Hypothalamus (tissue), 51 donors: ENCODE measurements at places on chromosomes 7 and 10.

DNA sequence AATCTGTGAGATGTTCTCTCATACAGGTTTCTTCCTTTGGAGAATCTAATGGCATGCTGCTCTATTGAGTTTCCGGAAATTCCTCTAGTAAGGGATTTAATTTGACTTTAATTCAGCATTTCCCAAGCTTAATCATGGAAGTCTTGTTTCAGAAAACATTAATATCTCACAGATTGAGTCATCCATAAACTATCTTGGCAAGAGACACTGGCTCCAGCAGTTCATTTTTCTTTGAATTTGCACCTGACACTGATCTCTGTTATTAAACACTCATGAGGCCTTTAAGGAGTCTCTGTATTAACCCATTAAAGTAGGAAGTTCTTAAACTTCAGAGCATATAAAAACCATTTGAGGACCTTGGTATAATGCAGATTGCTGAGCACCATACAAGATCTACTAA is 3.6 kb upstream of the ITGB8 start:
- no peak for DNase-seq

DNA sequence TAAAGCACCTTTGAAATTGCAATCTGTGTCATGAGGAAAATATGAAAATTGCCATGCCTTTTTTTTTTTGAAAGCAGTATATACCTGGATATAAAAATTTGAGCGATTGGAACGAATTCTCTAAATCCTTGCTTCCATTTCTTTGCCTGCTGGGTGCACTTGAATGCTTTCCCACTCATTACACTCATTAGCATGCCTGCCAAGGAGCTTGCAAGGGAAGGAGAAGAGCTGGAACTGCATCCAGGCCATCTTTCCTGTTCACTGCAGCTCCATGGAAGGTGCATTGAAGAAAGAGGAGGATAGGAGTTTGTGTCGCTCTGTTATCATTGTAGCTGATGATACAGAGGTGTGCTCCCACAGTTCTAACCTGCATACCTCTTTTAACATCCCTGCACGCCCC is 102.4 kb upstream of the GJD4 start:
- no peak for DNase-seq

GRCh38 chr7:128826916-128827247 is 3.3 kb upstream of the FLNC start:
- DNase-seq = no peak

DNA sequence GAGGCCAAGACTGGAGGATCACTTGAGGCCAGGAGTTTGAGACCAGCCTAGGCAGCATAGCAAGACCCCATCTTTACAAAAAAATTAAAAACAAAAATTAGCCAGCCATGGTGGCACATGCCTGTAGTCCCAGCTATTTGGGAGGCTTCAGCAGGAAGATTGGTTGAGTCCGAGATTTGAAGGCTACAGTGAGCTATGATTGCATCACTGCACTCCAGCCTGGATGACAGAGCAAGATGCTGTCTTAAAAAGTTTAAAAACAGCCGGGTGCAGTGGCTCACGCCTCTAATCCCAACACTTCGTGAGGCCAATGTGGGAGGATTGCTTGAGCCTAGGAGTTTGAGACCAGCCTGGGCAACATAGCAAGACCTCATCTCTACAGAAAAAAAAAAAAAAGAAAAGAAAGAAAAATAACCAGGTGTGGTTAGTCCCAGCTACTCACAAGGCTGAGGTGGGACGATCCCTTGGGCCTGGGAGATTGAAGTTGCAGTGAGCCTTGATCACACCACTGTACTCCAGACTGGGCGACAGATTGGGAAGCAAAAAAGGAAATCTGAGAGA is 44.7 kb downstream of the ZAN start:
- no peak for DNase-seq

GRCh38 chr10:133235932-133236331 is 1.7 kb upstream of the VENTX start:
- no peak for DNase-seq

- DNase-seq = no peak
Observed at GRCh38 chr7:146960773-146961391, 844.3 kb downstream of the CNTNAP2 start.

DNA sequence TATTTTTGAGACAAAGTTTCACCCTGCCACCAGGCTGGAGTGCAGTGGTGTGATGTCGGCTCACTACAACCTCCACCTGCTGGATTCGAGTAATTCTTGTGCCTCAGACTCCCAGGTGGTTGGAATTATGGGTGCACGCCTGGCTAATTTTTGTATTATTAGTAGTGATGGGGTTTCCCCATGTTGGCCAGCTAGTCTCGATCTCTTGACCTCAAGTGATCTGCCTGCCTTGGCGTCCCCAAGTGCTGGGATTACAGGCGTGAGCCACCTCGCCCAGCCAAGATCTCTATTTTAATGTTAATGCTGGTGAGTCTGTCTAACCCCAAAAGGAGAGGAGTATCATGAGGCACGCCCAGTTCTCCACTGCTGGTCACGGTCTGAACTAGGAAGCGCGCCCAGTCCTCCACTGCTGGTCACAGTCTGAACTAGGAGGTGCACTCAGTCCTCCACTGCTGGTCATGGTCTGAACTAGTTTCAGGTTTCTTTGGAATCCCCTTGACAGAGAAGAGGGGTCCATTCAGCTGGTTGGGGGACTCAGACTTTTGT is 5.6 kb upstream of the LRRC27 start:
- DNase-seq = no peak

DNA sequence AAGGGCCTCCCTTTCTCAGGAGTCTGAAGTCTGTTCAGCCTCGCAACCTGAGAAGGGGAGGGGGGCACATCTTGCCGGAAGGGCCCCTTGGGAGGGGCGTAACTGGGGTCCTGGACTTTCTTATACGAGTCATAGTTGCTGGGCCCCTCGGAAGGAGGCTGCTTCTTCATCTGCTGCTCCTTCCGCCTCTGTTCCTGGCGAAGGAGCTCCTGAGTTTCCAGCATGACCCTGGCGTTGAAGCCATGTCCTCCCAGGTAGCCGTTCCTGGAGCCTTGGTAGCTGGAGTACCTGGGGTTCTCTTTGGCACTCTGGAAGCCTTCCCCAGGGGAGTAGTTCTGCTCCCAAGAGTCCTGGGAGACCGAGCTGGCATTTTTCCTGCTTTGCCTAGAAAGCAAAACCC is 703.9 kb downstream of the PARD3 start:
- no peak for DNase-seq

DNA sequence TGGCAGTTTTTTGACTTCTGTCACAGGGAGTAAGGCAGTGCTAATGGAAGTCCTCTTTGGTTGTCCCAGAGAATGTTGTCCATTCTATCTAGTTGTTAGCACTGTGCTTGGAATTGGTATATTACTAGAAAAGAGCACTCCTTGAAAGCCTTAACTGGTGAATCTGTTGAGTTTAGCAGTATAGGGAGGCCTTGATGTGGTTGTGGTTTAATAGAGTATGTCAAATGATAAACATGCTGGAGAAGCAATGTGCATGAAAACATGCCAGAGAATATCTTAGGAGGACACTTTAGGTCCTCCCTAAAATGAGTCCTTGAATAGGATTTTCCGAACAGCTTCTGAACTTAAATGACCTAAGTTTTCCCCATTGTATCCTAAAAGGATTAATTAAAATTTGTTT is 98.6 kb downstream of the BTRC start:
- no peak for DNase-seq

DNA sequence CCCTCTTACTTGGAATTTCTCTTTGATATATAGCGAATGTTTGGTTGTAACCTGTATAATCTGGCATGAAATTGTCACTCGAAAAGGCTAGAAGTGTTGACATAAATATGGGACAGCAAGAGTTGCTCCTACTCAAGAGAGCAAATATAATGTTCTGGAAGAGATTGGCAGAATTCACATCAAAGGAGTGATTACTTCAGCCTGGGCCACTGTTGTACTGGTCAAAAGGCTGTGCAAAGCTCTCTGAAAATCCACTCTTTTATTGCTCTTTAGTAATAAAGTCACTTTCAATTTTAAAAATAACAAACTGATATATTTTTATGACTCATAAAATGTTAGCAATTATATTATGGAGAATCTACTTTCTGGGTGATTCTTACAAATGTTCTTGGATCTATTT is 58.2 kb downstream of the CFTR start:
- no peak for DNase-seq

- no peak for DNase-seq
Observed at GRCh38 chr10:11397077-11397965, 214.1 kb downstream of the USP6NL start.

DNA sequence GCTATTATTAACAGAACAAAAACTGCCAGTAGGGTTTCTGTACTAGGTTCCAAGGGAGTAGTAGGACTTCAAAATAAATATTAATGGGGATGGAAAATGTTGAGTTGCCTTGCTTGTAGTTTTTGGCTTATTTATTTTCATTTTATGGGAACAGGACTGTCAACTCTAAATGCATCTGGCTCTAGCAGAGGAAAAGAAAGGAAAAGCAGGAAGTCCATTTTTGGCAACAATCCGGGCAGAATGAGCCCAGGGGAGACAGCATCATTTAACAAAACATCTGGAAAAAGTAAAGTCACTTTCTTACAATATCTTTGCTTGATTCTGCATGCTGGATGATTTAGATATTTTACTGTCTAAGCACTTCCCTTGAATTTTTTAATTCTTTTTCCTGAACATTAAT is 69.4 kb downstream of the NOC3L start:
- no peak for DNase-seq

DNA sequence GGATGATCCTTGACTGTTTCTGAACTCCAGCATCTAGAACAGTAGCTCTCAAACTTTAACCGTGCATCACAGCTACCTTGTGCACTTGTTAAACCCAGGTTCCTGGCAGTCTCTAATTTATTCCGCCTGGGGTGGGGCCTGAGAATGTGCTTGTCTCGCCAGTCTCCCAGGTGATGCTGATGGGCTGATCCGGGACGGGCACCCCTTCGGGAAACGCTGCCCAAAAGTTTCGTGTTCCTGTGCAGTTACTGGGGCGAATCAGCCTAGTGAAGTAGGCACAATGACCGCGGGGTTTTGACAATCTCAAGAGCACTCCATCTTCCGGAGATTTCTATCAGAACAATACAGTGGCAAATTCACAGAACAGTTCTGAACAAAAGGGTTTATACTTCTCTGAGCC is 29.9 kb downstream of the ADCYAP1R1 start:
- DNase-seq = no peak
